Astrocyte of the cerebellum (primary cell): ENCODE measurements at places on chromosomes 6 and 20.

DNA sequence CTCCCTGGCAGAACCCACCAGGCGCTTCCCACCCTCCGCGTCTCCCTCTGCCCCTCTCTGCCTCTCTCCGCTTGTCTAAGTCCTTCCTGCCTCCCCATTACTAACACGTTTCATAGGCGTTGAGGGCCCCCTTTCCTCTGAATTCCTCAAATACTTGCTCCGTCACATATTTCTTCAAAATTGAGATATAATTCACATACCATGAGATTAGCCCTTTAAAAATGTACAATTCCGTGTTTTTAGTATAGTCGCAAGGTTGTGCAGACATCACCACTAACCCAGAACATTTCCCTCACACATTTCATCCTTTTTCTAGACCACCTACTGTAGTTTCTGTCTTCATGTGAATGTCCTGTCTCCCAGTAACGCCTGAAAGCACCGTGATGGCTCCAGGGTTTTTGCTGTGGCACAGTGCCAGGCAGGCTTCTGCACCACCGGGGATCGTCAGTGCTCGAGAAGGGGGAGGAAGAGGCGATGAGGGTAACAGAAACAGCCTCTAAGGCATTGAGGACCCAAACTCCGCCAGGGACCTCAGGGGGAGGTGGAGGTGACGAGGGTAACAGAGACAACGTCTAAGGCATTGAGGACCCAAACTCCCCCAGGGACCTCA, 141.9 kb upstream of the SNX9 start:
- no peak for DNase-seq

DNA sequence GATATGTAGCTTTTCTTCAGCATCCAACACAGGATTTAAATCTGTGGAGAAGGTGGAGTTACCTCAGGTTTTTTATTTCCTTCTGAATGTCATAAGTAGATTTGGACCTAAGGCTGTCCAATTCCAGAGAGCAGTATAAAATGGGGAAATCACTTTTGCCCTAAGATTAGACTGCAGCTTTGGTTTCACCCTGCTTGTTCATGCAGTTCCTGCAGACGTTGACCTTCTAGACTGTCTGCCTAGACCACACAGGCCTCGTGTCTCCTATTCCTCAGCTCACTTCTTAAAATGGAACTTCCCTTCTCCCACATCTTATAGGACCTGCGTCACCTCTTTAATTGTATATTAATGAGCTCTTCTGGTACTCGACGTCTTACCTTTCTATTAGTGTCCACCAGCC, 26.0 kb upstream of the C6orf62 start:
- DNase-seq, result no peak

- DNase-seq, result no peak
Measured at GRCh38 chr20:44837946-44838345, 27.6 kb upstream of the RIMS4 start.

- DNase-seq, result no peak
Measured at GRCh38 chr6:105616521-105616920, 213.6 kb upstream of the PREP start.

DNA sequence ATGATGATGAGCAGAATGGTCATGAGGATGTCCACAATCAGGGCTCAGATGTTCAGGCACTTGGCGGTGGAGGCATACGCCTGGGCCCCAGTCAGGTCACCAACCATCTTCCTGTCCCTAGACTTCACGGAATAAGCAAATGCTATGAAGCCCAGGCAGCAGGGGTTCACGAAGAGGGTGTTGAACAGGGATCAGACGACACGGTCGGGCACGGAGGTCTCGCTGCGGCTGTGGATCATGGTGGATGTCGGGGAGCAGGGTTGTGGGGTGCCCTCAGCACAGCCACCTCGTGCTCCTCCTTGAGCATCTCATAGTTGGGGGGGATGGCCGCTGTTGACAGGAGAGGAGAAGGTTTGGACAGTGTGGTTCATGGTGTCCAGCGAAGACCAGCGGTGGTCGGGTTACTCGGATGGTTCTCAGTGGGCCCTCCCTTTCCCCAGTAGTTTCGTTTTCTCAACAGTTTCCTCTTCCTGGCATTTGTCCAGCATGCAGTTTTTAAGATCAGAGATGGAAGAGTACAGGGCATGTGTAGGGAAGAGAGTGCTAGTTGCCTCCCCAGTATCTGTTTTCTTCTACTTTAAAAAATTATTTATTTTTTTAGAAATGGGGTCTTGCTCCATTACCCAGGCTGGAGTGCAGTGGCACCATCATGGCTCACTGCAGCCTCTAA, 20.3 kb upstream of the SPDEF start:
- no peak for DNase-seq

GRCh38 chr6:164337024-164337924, 922.8 kb downstream of the QKI start:
- no peak for DNase-seq

DNA sequence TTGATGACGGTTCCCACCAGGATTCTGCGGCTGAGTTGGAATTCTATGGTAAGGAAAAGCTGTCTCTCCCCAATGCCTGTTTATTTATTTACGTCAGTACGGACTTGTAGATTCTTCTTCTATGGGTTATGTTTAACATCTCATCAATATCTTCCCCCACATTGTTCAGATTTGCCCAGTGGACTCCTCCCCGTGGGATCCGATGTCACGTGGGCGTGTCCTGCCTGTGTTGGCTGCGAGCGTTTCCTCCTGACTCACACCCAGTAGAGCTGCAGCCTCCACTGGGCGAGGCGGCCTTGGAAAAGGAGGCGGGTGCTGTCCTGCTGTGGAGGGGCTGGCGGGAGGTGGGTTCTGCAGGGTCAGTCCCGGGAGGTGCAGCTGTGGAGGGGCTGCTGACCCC, 46.8 kb upstream of the SLCO4A1 start:
- no peak for DNase-seq

DNA sequence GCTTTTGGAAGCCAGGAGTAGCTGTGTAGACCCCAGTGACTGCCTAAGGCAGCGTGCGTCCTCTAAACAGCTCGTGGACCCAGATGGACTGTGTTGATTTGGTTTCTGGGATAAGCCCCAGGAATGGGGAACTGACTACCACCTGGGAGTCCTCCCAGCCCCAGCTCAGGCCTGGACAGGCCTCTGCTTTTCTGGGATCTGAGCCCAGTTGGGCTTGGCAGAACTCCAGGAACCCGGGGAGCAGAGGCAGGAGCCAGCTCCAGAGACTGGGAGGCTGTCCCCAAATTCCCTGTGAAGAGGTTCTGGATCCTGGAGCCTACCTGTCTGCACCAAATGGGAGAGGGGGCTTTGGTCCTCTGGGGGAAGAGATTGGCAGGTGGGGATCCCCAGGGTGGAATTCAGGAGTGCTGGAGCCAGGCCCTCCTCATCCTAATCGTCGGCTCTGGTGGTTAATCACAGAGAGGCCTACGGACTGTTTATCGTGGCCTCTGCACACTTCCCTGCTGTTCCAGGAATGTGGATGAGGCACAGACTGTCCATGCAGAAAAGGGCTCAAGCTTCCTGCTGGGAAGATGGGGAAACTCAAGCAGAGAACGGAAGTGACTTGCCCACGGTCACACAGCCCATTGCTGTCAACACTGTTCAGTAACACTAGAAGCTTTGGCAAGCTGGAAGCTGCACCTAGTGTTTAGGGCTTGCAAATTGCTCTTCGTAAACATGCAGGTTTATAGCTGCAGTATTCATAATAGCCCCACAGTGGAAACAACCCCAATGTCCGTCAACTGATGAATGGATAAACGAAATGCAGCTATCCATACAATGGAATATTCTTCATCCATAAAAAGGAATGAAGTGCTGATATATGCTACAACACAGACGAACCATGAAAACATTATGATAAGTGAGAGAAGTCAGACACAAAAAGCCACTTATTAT, 100.6 kb downstream of the KCNB1 start:
- DNase-seq, result peak; percentile 84

GRCh38 chr20:35618263-35619131, 2.9 kb downstream of the SPAG4 start:
- no peak for DNase-seq

- no peak for DNase-seq
Measured at GRCh38 chr6:133159255-133159795, 81.8 kb upstream of the EYA4 start.

DNA sequence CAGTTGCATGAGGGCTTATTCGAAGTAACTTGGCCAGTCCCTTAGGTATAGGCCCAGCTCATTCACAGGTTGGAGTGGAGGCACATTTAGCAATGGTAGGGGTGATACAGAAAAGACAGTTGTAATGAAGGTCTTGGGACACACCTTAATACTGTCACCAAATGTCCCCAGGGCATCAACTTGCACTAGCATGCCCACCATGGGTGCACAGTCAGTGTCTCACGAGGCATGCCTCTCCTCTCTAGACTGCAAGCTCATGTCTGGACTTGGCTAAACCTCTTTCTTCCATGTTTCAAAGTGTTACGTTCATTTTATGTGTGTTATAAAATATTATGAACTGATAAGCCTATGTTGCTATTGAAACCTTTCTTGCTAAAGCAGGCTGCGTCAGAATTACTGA, 124.0 kb upstream of the ECI2 start:
- DNase-seq, result no peak

DNA sequence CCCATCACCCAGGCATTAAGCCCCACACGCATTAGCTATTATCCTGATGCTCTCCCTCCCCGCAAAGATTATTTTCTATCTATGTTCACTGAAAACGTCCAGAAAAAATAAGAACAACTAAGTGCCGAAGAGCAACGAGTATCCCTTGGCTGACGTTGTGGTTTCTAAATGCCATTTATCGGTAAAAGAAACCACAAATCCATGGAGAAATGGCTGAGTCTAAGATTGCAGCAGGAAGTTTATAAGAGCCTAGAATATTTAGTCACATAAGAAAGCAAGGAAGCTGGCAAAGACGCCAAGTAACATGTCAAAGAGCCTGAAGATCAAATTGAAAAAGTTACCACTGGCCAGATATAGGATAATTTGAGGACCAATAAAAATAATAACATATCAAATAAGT, 18.1 kb upstream of the NOX3 start:
- no peak for DNase-seq

GRCh38 chr20:62723351-62723750, 14.7 kb downstream of the NTSR1 start:
- no peak for DNase-seq

- DNase-seq, result no peak
Measured at GRCh38 chr6:157364705-157365104, 16.3 kb upstream of the ZDHHC14 start.

- DNase-seq, result no peak
Measured at GRCh38 chr20:41234041-41234440, 83.5 kb downstream of the ZHX3 start.

- no peak for DNase-seq
Measured at GRCh38 chr6:103079867-103080266, 1686.4 kb downstream of the GRIK2 start.

DNA sequence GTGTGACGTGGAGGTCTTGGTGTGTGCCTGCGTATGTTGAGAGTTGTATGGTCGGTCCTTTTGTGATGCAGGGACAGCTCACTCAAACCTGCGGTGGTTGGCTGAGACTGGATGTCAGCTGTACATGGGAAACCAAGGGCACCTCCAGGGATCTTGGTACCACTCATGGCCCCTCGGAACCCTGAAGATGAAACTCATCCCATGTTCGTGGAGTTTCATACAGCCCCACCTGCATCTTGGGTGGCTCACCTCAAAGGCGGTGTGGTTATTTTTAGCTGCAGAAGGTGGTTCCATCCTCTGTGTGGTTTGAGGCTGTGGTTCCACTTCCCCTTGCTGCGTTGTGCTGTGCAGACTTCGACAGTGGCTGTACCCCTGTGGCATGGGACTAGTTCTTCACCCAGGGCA, 52.6 kb upstream of the SLC22A1 start:
- no peak for DNase-seq

GRCh38 chr6:135475292-135475886, 22.2 kb downstream of the AHI1 start:
- DNase-seq, result no peak

DNA sequence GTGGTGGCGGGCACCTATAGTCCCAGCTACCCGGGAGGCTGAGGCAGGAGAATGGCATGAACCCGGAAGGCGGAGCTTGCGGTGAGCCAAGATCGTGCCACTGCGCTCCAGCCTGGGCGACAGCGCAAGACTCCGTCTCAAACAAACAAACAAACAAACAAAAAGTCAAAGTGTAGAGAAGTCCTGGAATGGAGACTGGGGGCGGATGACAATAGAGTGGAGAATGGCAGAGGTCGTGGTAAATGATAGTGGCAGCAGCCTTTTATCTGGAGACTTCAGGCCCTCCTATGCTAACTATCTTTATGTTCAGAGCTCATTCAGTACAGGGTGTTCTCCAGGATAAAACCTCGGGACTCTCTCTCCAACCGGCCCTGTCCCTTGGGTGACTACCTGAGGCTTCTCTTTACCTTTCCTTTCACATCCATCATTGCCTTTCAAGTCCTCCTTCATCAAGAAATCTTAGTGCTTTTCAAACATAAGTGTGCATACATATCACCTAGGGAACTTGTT, 1.4 kb upstream of the FKBPL start:
- DNase-seq, result no peak

GRCh38 chr20:44810391-44811149, at the start of gene RIMS4:
Gene RIMS4 (minus strand): TSS chr20:44810546. CDS start chr20:44810271, 275 bp downstream.
- no peak for DNase-seq

- DNase-seq, result peak; percentile 47
Measured at GRCh38 chr6:121932076-121932991, 467.1 kb upstream of the HSF2 start.

- no peak for DNase-seq
Measured at GRCh38 chr20:49986049-49986448, 3.3 kb downstream of the SNAI1 start.

DNA sequence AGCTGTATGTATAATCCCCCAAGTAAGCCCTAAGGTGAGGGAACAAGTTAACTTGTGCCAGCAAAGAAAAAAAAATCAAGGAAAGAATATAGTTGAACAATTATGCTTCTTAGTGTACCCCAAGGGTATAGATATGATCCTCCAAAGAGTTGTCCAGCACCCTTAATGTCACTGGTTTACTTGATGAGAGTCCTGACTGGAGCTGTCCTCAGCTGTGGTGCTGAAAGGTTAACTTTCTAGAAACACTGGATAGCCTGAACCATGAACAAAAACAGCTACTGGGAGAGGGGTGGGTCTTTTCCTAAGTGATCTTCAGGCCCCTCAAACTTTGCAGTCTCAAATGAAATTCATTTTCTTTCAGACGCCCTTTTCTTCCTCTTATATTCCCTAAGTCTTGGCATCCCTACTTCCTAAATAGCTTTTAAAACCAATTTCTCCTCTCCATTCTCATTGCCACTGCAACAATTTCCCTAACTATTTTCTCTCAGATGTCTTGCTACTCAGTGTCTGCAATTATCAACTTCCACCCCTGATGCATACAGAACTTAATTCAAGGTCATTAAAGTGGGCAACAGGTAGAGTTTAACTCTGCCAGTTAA, 83.5 kb upstream of the PROKR2 start:
- peak; percentile 19 for DNase-seq

DNA sequence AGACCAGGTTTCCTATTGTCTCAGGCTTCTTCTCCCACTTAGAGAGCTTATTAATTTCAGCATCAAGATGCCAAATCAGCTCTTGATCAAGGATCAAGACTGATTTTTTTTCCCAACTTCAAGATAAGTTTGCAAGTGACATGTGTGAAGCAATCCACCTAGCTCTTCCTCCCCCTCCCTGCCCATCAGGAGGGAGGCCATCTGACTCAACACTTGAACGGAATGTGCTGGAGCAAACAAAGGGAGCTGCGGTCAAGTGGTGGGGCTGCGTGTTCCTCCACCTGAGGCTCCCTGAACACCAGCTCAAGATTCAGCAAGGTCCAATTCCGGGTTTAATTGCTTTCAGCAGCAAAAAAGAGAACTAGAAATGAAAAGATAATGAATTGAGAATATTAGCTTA, 38.7 kb downstream of the TTI1 start:
- peak; percentile 67 for DNase-seq

- no peak for DNase-seq
Measured at GRCh38 chr20:9572670-9573069, 58.3 kb downstream of the LAMP5 start.
